ENCODE measurements at places on chromosomes 2 and 18.
A peak's percentile ranks its signal among the peaks of the same experiment; 100 is the strongest.

DNA sequence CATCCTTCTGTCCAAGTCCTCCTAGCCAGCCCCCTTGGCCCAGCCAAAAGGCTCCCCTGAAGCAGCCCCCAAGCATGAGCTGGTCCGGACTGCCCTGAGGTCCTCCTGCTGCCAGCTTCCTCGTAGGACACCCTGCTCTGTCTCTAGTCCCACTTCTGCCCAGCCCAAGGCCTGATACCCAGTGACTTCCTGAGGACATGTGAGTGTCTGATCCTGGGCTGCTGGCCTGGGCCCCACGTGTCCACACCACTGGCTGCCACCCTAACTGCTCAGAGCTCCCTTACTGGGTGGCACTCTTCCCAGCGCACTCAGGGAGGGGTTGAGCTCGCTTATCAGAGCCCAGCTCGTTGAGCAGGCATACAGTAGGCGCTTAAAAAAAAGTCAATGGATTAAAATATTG lies 34.4 kb upstream of the PDIA6 start:
- DNase-seq: no peak

DNA sequence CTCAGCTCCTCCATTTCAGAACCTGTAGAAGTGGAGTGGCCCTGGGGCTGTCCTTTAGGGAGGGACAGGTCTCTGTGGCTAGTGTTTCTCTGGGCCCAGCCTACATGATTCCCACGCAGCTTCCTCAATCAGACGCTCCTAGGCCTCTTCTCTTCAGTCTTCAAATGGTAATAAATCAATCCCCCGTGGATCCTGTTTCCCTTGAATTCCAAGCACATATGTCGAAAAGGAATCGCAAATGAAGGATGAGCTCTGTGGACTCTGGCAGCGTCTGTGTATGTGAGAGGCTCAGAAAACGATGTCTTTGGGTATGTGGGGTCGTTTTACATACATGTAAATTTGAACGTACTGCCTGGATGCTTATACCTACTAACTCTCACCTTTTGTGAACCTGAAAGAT lies 98.5 kb upstream of the ST8SIA3 start:
- no peak for DNase-seq

DNA sequence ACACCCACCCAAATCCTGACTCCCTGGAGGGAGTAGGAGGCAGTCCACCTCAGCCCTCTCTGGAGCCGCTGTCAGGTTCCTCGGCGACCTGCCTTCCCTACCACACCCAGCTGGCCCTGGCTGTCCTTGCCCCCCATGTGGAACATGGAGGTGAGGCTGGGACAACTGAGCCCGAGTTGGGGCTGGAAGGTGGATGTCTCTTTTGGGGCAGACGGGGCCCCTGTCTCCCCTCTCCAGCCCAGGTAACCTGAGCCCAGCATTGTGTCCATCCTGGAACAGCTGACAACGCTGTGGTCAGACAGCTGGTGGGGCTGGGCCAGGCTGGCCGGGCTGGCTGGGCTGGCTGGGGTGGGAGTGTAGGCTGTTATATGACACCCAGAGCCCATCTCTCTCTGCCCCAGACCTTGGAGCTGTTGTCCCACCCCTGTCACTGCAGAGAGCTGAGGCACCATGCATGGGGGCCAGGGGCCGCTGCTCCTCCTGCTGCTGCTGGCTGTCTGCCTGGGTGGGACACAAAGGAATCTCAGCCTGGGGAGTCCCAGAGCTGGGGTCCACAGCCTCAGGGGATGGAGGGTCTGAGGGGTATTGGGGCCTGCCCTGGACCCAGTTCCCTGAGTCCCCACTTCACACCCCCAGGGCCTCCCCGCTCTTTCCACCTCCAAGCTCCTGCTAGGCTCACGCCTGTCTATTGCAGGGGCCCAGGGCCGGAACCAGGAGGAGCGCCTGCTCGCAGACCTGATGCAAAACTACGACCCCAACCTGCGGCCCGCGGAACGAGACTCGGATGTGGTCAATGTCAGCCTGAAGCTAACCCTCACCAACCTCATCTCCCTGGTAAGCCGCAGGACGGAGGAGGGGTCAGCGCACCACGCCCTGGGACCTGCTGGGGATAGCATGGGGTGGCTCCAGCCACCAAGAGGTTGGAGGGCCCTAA lies at the start of gene CHRNG:
CHRNG (plus strand) TSS at position 395 of the 934 bp plus-strand sequence; CDS start at position 451, 56 bp downstream.
- no peak for DNase-seq

GRCh38 chr2:109368798-109369197 lies 239.8 kb downstream of the SH3RF3 start:
- no peak for DNase-seq

DNA sequence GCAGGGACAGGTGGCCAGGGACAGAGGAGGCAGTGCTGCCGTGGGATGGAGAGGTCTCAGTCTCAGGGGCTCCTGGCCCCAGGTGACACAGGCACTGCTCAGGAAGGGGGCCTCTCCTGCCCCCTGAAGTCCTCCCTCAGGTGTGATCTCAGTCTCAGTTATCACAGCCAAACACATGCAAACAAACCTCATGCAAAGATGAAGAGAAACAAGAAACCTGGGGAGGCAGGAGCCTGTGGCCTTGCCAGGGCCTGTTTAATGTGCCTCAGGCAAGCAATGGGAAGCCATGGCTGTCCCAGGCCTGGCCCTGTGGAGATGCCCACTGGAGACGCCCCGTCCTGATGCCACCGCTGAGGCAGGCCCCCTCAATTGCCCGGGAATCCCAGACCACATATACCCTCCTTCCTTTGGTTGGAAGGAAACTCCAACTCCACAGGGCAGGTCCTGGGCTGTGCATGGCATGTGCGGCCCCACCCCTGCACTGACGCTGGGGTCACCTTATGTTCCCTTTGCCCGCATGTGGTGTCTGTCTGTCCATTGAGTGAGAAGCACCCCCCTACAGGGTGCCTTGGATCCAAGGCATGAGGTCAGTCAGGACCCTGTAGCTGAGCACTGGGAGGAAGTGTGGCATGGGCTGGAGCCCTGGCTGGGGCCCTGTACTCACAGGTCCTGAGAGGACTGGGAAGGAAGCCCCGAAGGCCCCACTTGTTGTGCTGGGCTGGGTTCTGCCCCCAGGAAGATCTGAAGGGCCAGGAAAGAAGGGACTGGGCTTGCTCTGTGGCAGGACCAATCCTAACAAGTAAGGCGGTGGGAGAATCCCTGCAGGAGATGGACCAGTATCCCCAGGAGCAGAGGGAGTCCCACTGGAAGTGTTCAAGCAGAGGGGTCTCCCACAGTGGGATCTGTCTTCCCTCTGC lies 68.8 kb upstream of the RAB6C start:
- DNase-seq: no peak

- DNase-seq: no peak
These were observed 154.5 kb upstream of the LRRTM1 start for GRCh38 chr2:80459028-80459427.

DNA sequence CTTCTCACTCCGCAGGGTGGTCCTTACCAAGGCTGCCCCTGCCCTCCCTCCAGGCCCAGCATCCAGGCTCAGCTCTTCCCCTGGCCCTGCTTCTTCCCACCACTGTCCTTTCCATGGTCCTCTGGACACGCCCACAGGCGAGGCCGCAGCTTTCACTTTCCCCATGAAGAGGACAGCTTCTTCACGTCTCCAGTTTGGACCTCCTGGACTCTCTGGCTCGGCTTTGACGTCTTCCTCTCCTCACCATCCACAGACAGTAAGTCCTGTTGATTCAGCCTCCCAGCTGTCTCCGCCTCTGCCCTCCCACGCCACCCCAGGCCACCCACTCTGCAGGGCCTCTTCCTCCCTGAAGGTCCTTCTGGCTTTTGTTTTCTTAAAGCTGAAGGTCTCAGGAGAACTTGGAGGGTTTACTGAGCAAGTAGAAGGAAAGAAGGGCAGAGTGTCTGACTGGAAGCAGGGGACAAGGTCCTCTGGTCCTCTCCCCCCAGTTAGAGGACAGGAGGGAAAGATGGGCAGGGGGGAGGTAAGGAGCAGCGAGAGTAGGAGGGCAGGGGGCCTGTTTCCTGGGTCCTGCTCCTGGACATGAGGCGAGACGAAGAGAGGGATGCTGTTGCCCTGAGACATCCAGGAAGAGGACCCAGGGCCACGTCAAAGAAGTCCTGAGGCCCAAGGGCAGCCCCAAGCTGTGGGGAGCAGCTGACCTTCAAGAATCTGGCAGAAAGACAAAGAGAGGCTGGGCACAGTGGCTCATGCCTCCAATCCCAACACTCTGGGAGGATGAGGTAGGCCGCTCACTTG lies 24.7 kb upstream of the NMUR1 start:
- peak; percentile 31 for DNase-seq

- no peak for DNase-seq
These were observed 8.4 kb upstream of the GPC1 start for GRCh38 chr2:240426845-240427721.

- DNase-seq: peak; percentile 65
These were observed 246.1 kb downstream of the EXOC6B start for GRCh38 chr2:72579591-72580180.

- DNase-seq: peak; percentile 39
These were observed 464.2 kb upstream of the NRP2 start for GRCh38 chr2:205218056-205218455.

- no peak for DNase-seq
These were observed 206.1 kb upstream of the CDH7 start for GRCh38 chr18:65544701-65545100.

- DNase-seq: no peak
These were observed 35.6 kb upstream of the RNF125 start for GRCh38 chr18:31983020-31983419.

- DNase-seq: peak; percentile 45
These were observed 64.0 kb downstream of the STPG4 start for GRCh38 chr2:47091118-47091517.

GRCh38 chr18:23964282-23965238 lies 50.0 kb upstream of the TTC39C start:
- peak; percentile 13 for DNase-seq

- peak; percentile 94 for DNase-seq
These were observed 18.1 kb downstream of the ZNF516 start for GRCh38 chr18:76476665-76477561.

DNA sequence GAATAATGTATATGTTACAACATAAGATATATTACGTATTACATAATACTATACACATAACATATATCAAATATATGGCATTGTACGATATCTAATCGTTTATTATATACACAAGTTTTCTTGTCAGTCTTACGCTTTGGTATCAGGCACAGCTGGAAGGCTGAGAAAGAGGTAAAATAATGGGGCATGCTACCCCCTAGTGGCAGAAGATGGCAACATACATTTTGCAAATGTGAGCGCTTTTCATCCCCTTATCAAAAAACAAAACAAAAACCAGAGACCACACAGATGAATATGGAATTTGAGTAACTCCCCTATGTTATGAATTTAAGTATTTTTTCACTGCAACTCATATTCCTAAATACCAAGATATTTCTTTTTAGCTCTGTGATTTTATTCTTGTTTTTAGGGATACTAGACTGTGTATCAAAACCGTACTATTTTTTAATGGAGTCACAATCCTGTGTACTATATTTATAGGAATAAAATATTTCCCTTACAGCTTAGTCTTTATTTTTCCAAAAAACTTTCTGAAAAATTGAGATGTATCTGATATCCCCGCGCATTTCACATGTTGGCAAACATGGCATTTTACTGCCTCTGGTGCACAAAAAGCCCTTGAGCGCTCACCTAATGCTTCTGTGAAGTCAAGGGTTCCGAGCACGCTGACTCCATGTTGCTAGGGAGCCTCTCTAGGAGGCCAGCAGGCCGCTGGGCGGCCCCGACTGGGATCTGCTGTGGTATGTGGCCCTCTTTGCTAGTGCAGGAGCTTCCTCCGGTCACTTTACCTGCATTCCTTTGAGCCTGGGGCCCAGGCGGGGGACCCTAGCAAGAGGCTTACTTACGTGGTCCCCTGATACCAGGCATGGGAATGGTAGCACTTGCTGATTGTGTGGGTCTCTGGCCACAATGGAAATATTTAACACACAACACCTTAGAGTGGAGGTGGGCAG lies 62.5 kb downstream of the SLC4A3 start:
- DNase-seq: peak; percentile 62

- DNase-seq: no peak
These were observed 991 bp downstream of the CHCHD5 start for GRCh38 chr2:112585400-112585799.

DNA sequence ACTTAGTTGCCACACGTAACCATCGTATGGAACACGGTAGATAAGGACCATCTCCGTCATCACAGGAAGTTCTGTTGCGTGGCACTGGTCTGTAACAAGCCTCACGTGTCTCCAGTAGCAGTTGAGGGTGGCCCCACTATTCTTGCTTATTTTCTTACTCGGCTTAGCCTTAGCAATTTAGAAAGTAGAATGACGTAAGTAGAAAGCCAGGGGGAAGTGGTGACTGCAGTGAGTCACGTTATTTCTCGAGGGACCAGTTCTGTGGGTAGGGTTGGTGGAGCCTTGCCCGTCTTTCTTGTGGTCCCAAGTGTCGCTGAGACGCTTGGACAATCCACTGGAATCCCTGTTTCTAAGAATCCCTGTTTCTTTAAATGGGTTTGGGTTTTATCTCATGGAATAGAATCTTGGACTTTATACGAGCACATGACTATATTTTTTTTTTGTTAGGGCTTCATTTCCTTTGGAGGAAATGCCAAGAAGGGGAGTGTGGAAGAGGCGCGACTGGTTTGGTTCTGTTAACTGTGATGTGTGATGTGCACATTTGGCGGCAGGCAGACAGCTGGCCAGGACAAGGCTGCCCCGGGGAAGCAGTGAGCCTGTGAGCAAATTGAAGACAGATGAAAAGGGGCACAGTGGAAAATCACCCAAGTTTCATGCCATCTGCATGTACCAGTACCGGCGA lies 96.2 kb downstream of the CABLES1 start:
- no peak for DNase-seq

- DNase-seq: no peak
These were observed 80.4 kb downstream of the LBH start for GRCh38 chr2:30311711-30312110.

DNA sequence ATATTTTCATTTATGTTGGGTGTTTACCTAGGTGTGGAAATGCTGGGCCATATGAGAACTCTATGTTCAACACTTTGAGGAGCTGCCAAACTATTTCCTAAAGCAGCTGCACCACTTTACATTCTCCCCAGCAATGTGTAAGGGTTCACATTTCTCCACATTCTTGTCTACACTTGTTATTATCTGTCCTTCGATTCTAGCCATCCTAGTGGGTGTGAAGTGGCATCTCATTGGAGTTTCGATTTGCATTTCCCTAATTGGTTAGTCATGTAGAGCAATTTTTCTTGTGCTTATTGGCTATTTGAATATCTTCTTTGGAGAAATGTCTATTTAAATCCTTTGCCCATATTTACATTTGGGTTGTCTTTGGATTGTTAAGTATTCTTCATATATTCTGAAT lies 21.9 kb downstream of the RNF144A start:
- DNase-seq: no peak

GRCh38 chr2:26058390-26058789 lies 24.5 kb downstream of the RAB10 start:
- DNase-seq: no peak

GRCh38 chr2:45218931-45219339 lies 209.7 kb upstream of the SIX2 start:
- DNase-seq: no peak

- DNase-seq: no peak
These were observed 537.6 kb downstream of the THSD7B start for GRCh38 chr2:137302957-137303356.

DNA sequence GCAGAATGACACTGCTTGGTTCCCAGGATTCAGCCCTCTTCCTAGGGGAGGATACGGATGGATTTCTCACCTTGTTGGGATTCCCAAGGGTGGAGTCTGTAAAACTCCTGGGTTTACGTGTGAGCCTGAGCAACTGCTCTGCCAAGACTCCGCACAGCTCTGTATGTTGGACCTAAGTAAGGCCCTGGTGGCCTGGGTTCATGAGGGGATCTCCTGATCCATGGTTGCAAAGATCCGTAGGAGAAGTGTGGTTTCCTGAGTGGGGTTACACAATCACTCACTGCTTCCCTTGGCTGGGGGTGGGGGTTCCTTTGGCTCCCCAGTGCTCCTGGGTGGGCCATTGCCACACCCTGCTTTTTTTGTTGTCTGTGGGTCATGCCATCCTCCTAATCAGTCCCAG lies 37.7 kb downstream of the ANKRD12 start:
- DNase-seq: no peak

GRCh38 chr2:24121469-24121868 lies 1.7 kb downstream of the PFN4 start:
- no peak for DNase-seq

Measured in HCEC 1CT (cell line).